ENCODE measurements at places on chromosomes 4 and X.

- DNase-seq = no peak
These were observed 104.9 kb upstream of the ATP8A1 start for GRCh38 chr4:42761804-42762203.

DNA sequence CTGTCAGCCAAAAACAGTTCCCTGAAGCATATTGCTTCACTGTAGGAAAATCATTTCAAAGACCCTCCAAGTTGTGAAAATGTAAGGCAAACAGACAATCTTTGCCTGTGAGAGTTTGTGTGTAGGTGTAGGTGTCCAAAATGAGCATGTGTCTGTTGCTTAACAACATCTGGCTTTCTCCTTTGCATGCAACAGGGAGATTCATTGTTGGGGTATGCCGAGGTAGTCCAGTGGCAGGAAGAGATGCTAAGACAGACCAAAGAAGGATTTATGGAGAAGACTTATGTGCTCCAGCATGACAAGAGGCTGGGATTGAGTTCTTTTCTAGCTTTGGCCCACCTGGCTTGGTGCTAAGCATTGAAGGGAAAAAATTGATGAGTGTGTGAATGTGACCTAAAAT lies 29.8 kb upstream of the SMAD1 start:
- DNase-seq = no peak

- no peak for DNase-seq
These were observed 566 bp downstream of the LARP7 start for GRCh38 chr4:112637552-112637866.

GRCh38 chr4:73621357-73621756 lies 1.1 kb upstream of the RASSF6 start:
- DNase-seq = no peak

- DNase-seq = no peak
These were observed 55.6 kb downstream of the SLITRK4 start for GRCh38 chrX:143580266-143580665.

DNA sequence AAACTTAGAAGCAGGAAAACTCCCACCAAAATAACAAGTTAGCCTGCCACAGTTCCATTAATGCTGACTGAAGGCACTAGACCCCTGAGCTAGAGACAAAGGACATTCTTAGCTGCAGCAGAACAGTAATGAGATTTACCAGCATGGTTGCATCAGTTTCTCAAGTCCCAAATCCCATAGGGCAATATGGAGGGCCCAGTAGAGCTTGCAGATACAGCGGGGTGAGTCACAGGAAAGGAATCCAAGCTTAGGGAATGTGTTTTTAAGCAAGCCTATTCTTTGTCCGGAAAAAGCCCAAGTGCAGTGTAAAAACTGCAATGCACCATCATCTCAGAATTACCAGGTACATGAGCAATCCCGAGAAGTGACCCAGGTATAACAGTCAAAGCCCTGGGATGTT lies 51.3 kb upstream of the EXOC1L start:
- DNase-seq = no peak

GRCh38 chr4:168856312-168856711 lies 153.7 kb downstream of the CBR4 start:
- DNase-seq = no peak

GRCh38 chr4:10416441-10416840 lies 40.8 kb downstream of the ZNF518B start:
- DNase-seq = no peak

GRCh38 chr4:80183250-80184052 lies 13.9 kb upstream of the PRDM8 start:
- DNase-seq = no peak

DNA sequence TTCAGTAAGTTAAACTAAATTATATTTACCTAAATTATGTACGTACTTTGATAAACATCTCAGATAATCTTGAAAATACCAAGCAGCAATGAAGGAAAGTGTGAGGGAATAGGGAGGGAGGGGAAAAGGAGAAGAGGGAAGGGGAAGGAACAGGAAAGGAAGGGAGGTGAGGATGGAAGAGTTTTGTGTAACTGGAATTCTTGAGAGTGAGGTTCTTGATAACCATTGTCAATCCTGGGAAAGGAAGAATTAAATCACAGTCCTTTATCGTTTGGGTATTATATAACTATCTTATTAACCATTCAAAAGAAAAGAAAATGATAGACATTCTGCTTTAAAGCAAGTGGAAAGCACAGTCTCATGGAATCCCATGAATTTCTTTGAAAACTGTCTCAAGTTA lies 795.0 kb downstream of the CCSER1 start:
- no peak for DNase-seq

DNA sequence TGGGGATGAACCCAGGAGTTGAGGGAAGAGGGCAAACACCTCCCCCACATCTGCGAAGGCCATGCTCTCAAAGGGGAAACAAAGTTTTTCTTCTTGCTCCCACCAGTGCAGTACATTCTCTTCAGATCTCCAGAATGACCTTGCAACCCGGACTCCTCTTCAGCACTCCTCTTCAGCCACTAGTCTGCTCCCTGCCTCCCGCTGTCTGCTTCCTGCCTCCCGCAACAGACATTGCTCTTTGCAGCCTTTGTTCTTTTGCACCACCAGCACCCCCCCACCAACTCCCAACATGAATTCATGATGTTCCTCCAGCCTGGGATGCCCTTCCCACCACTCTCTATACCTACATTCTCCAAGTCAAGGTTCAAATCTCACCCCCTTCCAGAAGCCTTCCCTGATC lies 32.1 kb downstream of the UTP14A start:
- no peak for DNase-seq

- no peak for DNase-seq
These were observed 1047.7 kb downstream of the STIM2 start for GRCh38 chr4:27908356-27908755.

GRCh38 chr4:185311113-185311888 lies 84.4 kb downstream of the LRP2BP start:
- no peak for DNase-seq

DNA sequence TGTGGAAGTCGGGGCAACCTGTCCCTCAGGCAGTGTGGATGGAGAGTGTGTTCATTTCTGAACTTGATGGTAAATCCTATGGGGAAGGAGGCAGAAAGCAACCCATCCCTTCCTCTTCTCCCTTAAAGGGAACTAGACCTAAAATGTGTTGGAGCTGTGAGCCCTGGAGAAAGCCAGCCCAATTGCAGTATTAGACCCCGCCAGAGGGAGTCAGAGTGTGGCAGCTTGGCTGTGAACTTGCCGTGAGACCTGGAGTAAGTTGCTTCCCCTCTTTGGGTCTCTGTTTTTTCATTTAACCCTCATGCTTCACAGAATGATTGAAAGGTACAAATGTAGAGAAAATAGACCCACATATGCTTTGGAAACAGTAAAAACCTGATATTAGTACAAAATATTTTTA lies 108.7 kb upstream of the PAK3 start:
- no peak for DNase-seq

GRCh38 chrX:4844376-4844775 lies 1130.9 kb upstream of the PRKX start:
- DNase-seq = no peak

- no peak for DNase-seq
These were observed 540.6 kb upstream of the MAGEB18 start for GRCh38 chrX:25597551-25597950.

DNA sequence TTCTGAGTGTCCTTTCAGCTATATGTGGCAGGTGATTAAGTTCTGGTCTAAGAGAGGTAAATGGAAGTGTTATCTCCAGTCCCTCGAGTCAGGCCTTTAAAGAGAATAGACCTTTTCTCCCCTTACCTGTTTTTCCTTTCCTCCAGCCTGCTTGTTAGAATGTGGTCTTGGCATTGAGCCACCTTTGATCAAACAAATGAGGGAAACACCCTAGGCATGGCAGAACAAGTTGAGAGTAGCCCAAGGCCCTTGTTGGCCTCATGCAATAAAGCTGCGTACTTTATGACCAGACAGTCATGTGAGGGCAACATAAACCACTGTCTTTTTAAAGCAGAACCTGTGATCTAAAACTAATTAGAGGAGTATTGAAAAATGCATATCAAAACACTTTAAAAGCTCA lies 13.2 kb upstream of the IL13RA2 start:
- no peak for DNase-seq

DNA sequence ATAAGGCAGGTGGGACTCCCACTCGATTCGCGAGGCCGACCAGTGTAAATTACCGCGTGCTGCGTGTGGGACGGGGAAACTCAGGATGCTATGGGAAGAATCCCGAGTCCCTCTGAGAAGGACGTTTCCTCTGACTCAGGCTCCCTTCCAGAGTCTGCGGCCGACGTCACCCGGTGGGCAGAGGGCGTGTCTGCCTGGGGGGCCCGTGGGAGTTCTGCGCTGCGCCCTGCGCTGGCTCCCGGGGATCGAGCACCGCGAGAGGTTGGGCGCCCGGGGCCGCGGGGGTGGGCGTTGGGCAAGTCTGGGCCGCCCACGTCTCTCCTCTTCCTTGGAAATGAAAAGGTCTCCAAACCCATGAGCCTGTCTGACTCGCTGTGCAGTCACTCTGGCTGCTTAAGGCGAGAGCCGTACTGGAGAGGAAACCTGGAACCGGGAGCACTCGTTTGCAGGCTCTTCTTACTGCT lies 568 bp downstream of the NIPAL1 start:
- DNase-seq = no peak

DNA sequence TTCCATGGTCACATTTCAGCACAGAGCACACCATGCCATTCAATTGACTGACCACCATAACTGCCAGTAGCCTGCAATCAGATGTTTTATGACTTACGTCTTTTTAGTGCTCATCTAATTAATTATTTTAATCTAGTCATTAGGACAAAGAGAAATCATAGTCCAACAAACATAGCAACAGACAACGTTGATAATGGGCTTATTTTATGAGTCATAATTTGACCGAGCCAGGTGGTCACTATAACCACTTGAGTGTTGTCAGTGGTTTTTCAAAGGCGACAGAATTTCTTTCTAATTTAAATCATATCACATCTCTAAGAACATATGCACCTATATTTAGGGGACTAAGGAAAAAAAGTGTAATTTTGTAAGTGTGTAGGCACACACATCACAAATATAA lies 1.9 kb downstream of the SEC24D start:
- no peak for DNase-seq

- no peak for DNase-seq
These were observed 263.9 kb upstream of the CXorf66 start for GRCh38 chrX:140229191-140229590.

DNA sequence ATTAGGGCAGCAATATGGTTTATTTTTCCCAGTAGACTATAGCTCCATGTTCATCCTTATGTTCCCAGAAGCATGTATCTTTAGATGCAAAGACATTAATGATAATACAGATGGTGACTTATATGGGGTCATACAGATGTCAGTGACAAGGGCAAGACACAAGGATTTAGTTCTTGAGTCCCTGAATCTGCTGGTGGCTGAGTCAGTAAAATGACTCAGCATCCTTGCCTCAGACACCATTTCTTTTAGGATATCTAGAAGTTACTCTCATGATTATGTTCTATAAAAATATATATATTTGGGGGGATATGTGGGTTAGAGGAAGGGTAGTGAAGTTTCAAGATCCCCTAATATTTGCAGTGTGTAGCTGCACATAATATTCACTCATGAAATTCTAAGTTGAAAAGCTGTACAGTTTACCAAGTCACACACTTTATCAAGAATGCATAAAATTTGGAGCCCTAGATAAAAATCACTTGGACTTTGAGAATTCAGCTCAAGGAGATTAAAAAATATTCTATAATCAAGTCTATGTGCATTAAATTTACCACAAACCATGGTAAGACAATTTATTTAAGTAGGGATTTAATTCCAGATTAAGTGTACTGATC lies 101.9 kb downstream of the LNX1 start:
- no peak for DNase-seq

DNA sequence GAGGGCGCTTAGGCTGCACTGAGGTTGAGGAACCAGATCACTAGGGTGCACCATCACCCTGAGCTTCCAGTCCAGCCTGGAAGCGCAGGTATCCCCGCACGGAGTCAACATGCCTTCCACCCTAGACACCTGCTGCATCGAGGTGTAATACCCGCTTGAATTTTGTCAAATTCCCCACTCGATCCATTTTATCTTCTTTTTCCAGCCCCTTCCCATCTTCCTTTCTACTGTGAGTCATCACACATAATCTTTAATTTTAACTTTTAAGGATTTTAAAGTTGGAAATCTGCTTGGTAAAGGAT lies 821 bp downstream of the PLK4 start:
- DNase-seq = no peak

DNA sequence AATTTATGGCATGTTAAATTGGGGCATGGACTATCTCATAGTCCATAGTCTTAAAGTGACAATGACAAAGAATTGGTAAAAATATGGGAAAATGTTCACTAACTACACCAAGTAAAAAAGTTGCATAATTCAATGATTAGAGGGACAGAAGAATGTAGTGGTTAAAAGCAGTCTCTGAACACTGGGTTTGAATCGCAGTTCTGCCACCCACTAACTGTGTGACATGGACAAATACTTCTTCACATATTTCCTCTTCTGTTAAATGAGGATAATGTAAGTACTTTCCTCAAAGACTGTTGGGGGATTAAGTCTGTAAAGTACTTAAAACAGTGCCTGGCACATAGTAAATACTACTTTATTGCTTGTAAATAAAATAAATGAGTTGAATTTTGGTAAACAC lies 15.3 kb downstream of the COQ2 start:
- no peak for DNase-seq

- no peak for DNase-seq
These were observed 288.0 kb downstream of the SH2D1A start for GRCh38 chrX:124634363-124634762.

DNA sequence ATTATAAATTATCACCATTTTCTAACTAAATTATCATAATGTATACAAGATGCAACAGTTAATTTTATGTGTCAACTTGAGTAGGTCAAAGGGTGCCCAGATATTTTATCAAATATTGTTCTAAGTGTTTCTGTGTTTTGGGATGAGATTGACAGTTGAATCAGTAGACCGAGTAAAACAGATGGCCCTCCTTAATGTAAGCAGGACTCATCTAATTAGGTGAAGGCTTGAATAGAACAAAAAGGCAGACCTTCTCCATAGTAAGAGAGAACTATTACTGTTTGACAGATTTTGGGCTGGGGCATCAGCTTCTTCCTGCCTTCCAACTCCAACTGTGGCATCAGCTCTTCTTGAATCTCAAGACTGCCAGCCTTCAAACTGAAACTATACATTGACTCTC lies 185.8 kb downstream of the TRAM1L1 start:
- DNase-seq = no peak

GRCh38 chr4:109078724-109079123 lies 223.7 kb downstream of the COL25A1 start:
- no peak for DNase-seq

- no peak for DNase-seq
These were observed 13.3 kb downstream of the RAB9A start for GRCh38 chrX:13702111-13702789.

DNA sequence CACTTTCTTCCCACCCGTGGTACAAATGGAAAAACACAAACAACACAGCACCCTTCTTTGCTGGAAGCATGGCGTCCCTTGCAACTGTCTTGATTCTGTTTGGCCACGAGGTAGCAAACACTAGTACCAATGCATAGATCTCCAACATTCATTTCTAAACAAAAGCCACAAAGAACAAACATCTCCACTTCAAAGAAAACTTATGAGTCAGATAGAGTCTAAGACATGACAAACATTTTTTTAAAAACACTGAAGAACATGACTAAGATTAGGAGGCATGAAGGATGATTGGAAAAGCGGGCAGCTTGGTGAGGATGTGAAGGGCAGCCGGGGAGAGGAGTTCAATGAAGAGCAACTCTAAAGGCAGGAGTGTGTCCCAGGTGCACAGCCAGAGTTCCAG lies 197.6 kb upstream of the FAM9B start:
- no peak for DNase-seq

Measured in stimulated activated CD8-positive, alpha-beta memory T cell treated with anti-CD3 and anti-CD28 coated beads, Interleukin-7, amount 100 ng/mL, for 1 hour (primary cell).